ENCODE measurements at places on chromosomes 12 and 14.

- no peak for DNase-seq
Measured at GRCh38 chr12:105331805-105332251, 1.3 kb downstream of the C12orf75 start.

DNA sequence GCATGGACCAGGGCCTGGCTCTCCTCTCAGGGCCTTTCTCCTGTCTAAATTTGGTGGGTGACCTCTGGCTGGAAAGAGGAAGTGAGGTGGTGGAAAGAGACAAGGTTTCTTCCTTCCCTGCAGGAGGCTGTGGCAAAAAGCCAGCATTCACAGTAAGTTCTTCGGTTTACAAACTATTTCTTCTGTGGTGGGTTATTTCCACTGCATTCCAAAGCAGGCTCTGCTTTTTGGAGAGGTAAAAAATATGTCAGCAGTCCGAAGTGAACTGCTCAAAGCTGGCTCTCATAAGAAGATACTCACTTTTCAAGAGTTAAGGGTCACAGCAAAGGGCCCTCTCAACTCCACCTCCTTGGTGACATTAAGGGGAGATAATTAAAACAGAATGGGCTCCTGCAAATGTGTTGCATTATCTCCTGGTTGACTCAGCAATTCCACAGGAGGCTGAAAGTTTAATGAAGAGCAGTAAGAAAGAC is 48.9 kb upstream of the POC1B start:
- peak; percentile 84 for DNase-seq

- no peak for DNase-seq
Measured at GRCh38 chr12:40436564-40436963, 211.8 kb downstream of the LRRK2 start.

GRCh38 chr12:110335481-110336045 is 54.5 kb downstream of the ATP2A2 start:
- DNase-seq = no peak

DNA sequence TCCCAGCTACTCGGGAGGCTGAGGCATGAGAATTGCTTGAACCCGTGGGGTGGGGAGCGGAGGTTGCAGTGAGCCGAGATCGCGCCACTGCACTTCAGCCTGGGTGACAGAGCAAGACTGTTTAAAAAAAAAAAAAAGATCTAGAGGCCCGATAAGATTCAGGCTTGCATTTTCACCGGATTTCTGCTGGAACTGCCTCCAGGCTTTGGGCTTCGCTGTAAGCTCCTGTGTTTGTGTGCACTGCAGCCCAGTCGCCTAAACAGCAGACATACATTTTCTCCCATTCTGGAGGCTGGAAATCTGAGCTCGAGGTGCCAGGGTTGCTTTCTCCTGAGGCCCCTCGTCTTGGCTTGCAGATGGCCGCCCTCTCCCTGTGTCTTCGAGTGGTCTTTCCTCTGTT is 12.2 kb downstream of the BRI3BP start:
- DNase-seq = no peak

GRCh38 chr12:33192226-33192625 is 247.4 kb downstream of the SYT10 start:
- DNase-seq = no peak

DNA sequence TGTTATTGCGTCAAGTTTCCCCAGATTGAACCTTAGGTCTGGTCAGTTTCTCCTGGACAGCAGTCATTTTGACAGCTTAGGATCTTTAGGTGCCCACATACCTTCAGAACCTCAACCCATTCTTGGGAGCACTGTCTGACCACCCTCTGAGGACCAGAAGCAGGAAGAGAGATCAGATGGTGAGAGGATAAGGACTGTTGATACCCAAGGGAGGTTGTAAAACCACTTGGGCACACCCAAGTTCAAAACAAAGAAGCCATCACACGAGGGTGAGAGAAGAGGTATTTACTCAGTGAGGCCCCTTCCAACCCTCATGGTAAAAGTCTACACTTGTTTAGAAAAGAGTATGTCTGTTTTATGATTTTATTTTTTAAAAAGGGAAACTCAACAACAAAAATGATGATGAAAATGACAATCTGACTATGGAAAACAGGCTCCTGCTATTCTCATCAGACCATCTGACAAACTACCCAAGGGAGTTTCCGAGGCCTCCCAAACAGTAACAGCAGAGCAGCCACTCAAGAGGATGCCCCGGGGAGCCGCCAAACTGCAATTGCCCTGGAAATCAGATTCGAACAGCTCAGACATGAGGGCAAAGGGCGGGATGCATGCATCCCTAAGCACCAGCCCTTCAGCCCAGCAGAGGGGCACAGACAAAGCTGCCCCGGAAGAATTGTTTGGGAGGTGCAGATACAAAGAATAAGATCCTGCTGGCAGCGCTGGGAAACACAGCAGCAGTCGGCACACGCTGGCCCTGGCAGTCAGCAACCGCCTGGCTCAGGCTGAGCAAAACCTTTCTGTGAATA is 162.6 kb upstream of the PLEKHG7 start:
- no peak for DNase-seq

DNA sequence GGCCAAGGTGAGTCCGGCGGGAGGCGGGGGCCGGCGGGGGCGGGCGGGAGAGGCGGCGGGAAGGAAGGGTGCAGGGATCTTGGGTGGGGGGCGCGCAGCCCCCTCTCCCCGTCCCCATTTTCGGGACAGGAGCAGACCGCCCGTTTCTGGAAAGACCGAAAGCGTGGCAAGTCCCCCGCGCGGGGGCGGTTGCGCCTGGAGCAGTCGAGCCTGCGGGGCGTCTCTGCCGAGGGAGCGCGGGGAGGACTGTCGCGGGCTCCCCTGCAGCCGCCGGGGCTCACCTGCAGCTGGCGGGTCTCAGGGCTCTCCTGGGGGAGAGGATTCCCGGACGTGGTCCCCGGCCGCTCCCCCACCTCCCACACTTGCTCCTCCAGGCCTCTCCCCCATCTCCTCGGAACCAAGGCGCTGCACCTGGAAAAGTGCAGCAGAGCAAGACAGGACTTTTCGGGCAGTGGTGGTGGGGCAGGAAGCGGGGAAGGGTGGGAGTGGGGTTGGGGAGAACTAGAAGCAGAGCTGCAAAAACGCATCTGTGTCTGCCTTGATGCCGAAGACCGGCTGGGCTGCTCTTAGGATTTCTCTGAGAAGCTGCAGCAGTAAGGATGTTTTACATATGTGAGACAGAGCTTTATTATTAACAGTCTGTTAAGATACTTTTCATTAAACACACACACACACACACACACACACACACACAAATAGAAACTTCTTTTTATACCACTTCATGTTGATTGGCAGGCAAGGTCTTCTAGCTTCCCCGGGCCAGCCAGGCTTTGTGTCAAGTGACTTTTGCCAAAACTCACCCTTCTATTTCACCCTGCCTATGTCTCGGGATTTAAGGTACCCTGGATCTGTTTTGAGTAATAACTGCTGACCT is 677 bp downstream of the C12orf75 start:
- no peak for DNase-seq

DNA sequence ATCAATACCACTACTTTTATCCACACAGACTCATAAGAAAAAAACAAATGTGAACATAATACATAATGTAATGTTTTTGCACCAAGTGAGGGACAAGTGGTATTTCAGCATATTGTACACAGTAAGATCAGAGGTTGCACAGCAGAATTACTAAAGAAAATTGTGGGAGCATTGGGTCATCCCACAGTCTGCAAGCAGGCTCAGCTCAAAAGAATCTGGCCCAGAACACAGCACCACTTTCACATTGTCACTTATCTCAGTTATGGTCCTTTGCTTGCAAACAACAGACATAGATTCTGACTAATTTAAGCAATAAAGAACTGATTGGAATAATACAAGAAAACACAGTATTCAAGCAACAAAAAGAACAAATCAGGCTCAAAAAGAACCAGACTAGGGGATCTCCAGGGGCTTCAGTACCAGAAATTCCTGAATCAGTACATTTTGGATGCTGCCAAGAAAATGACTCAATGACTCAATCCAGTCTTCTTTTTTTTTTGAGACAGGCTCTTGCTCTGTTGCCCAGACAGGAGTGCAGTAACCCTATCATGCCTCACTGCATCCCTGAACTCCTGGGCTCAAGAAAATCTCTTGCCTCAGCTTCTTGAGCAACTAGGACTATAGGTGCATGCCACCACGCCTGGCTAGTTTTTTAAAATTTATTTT is 42.9 kb upstream of the EEA1 start:
- DNase-seq = peak; percentile 49

GRCh38 chr14:99790978-99791376 is 2.2 kb upstream of the EML1 start:
- DNase-seq = no peak

- no peak for DNase-seq
Measured at GRCh38 chr12:122917507-122918121, 21.7 kb upstream of the VPS37B start.

DNA sequence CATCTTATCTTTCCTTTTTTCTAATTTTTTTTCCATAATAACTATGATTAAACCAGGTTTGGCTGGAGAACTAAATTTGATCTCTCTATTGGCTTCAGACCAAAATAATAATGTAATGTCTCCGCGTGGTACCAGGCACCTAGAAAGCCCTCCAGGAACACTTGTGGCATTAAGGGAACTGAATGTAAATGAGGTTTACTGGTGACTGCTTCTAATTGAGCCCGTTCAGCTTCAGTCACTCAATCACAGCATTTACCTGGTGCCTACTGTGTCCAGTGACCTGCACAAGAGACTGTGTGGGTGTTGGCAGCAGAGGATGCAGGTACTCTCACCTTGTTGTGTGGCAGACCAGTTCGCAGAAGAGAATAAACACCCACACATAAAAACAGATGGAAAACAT is 302.5 kb downstream of the DPF3 start:
- DNase-seq = no peak

GRCh38 chr12:131830914-131831571 is 2.9 kb downstream of the MMP17 start:
- no peak for DNase-seq

- DNase-seq = no peak
Measured at GRCh38 chr14:93079321-93079720, 36.4 kb downstream of the ITPK1 start.

DNA sequence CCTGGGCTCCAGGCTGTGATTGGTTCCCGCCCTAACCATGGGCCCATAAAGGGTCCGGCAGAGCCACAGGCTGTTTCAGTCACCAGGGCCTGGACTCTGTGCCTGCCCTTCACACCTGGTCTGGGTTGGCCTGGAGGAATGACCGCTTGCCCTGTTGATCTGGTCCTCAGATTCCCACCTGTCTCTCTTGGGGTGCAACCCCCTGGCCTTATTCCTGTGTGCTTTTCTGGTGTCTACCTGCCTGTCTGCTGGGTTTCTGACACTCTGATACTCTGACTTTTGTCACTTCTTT is 2.9 kb upstream of the KRT83 start:
- no peak for DNase-seq

- no peak for DNase-seq
Measured at GRCh38 chr14:61712137-61712536, 16.8 kb downstream of the HIF1A start.

DNA sequence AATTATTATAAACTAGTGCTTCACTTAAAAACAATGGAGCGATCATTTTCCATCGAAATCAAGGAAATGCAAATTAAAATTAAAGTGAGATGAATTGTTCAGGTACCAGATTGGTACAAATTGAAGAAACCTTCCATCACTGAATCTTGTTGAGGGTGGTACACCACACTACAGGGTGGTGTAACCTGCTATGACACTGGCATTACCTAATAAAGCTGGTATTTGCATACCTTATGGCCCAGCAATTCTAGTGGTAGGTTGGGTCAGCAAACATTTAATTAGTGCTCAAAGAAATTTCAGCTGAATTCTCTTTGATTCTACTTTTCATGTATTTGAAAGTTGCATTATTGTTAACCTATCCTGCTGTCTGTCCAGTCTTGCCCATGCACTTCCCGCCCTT is 9.2 kb downstream of the TIGAR start:
- no peak for DNase-seq

DNA sequence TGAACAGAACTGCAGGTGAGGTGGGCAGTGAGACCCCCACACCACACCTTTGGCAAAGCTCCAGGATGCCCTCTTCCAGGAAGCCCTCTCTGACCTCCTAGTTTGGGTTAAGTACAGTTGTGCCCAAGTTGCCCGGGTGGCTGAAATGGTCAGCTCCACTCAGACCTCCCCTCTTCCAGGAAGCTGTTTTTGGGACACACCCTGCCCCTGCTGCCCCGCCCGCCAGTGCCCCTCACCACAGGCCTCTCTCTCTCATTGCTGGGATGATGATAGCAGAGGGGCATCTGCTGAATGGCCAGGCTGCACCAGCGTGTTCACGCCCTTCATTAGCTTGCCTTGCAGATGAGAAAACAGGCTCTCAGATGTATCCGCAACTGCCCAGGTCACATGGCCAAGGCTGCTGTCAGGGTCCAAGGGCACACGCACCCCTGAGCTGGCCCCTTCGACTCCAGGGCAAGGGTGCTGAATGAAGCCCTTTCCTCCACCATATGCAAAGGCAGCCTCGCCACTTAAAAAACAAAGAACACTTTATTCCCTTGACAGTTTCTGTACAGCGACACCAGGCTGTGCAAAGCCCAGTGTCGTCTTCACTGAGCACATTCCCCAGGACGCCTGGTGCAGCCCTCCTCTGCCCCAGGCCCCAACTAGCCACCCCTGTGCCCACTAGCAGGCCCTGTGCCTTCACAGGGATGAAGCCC is 15.5 kb downstream of the SLC25A29 start:
- DNase-seq = no peak

- DNase-seq = no peak
Measured at GRCh38 chr14:49703965-49704364, 11.0 kb downstream of the KLHDC1 start.

GRCh38 chr12:75818863-75819262 is 212.7 kb downstream of the PHLDA1 start:
- DNase-seq = no peak

DNA sequence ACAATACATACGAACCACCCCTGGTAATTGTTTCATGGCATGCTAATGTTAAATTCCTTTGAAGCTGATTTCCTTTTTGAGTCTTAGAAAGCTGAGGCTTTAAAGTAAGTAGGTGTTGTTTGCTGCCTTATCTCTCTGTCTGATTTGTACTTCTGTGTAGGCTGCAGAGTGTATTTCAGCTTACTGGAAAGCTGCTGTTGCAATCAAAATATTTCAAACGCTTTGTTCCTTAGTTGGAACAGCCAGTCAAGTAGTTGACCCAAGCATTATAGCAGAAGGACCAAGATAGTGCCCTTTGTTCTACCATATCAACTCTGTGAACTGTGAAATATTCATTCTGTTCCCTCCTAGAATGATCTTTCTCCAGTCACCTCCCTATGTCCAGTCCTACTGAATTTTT is 3.1 kb downstream of the PKP2 start:
- DNase-seq = no peak

GRCh38 chr12:77606348-77606747 is 224.3 kb upstream of the NAV3 start:
- no peak for DNase-seq

GRCh38 chr12:42104087-42104486 is 40.6 kb downstream of the GXYLT1 start:
- no peak for DNase-seq

GRCh38 chr12:32859389-32859788 is 37.2 kb downstream of the PKP2 start:
- no peak for DNase-seq

DNA sequence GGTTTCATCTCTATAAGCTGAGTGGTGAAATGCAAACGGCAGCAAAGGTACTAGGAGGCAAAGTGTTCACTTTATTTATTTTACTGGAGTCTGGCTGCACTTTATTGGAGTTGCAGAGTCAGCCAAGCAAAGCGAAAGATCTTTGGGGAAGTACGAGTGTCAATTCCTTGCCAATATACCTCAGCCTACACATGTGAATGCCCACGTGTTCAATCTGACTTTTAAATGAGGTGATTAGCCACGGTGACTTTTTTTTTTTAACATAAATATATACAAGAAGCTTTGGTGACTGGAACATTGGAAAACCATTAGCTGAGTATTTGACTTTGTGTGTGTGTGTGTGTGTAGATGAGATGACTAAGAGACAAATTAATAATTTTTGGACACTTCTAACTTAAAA is 178.8 kb downstream of the NTS start:
- no peak for DNase-seq
